Activated CD4-positive, alpha-beta memory T cell treated with anti-CD3 and anti-CD28 coated beads, Interleukin-2, amount 10 ng/mL, durations not matched to agents 7 days and 5 days (primary cell): ENCODE measurements at places on chromosomes 13 and 19.

- DNase-seq, result no peak
These were observed 21.5 kb downstream of the CYSLTR2 start for GRCh38 chr13:48675247-48675646.

- peak; percentile 46 for DNase-seq
These were observed 809 bp downstream of the MYO1F start for GRCh38 chr19:8576273-8576993.

DNA sequence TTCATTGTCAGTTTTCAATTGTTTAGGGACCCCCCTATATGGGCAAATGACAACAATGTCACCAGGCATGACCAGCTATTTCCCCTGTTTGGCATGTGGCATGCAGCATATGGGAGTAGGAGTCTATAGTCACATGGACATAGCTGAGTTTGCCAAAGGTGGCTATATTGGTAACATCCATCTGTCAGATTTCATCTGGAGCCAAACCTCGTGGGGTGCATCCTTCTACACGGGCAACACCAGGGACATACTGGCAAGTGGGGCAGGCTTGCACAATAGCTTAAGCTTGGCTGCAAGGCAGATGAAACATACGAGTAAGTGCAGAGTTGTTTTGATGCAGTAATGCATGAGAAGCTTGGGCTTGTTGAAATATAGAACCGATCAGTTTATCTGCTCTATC, 24.5 kb upstream of the ZNF816 start:
- no peak for DNase-seq

DNA sequence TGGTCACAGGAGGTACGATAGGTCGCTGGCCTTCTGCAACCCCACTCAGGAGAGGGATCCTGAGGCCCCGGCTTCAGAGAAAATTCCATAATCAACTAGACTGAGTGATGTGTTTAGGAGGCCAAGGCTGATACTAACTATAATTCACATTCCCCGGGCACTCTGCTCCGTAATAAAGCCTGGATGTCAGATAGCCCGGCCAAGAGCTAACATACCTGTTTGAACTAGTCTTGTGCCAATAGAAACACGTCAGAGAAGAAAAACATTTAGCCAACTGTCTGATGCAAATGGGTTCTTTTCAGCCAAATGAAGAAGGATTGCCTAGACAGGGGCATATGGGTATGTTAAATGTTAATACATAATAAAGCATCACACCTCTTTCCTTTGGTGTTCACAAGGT, 204.2 kb downstream of the TSHZ3 start:
- DNase-seq, result no peak

DNA sequence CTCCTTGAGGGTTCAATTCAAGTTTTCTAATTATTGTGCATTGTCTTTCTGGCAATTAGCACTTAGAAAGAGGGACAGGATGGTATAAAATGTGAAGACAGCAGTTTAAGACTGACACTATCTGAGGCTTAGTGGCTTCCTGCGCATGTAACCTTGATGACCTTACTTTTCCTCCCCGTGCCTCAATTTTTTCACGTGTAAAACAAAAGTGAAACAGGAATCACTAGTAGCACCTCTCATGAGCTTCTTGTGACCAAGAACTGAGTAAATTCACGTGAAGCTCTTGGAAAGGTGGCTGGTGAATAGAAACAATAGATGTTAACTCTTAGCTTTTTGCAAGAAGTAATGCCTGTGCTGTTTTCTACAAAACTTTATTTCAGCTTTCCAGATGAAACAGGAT, 233.9 kb downstream of the LMO7 start:
- DNase-seq, result peak; percentile 37

- DNase-seq, result peak; percentile 72
These were observed 5.6 kb downstream of the INAFM1 start for GRCh38 chr19:47280183-47280797.

GRCh38 chr19:4742723-4743646, 19.3 kb upstream of the DPP9 start:
- no peak for DNase-seq

DNA sequence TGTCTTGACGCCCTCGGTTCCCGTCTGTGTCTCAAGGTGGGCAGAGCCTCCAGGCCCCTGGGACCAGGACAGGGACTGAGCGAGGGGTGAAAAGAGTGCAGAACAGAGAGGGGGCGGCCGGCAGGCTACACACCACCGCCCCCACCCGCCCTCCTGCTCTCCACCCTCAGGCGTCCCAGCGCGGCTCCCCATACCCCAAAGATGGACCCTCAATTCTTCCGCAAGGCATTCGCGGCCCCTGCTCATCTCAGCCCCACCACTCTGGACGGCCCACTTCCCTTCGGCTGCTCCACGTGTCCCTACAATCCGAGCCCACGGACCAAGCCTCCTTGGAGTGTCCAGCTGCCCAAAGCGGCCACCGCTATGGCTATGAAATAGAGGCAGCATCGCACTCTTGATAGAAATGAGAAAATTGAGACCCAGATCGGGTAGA, 1.8 kb downstream of the KLF16 start:
- no peak for DNase-seq

- DNase-seq, result peak; percentile 17
These were observed 1.8 kb downstream of the MBNL2 start for GRCh38 chr13:97223711-97224541.
